ENCODE measurements at places on chromosomes 11 and 22.

GRCh38 chr11:6587360-6587953 is 16.0 kb downstream of the RRP8 start:
- DNase-seq, result no peak

DNA sequence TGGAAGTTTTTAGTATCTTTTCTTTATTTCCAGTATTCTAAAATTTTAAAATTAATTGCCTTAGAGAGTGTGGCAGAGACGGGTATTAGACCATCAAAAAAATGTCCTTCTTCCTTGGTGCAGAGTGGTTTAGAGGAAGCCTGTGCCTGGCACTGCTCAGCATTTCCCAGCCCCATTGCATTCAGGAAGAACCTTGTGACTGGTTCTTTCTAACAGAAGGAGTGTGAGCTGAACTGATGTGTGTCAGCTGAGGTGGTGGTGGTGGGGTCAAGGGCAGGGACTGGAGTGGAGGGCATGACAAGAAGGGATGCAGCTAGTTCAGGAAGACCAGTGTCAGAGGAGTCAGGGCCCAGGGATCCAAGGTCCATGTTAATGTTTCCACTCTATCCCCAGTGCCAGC is 58.7 kb upstream of the FDX1 start:
- no peak for DNase-seq

GRCh38 chr22:38638728-38639127 is 17.5 kb downstream of the FAM227A start:
- no peak for DNase-seq

DNA sequence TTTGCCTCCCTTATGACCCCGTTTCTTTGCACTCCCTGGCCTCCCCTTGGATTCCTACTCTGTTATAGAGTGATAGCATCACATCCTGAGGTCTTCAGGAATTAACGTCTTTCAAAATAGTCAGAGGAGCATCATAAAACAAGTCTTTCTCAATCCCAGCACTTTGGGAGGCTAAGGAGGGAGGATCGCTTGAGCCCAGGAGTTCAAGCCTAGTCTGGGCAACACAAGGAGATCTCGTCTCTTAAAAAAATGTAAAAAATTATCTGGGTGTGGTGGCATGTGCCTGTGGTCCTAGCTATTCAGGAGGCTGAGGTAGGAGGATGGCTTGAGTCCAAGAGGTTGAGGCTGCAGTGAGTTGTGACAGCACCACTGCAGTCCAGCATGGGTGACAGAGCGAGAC is 68.7 kb upstream of the AMPD3 start:
- DNase-seq, result no peak

DNA sequence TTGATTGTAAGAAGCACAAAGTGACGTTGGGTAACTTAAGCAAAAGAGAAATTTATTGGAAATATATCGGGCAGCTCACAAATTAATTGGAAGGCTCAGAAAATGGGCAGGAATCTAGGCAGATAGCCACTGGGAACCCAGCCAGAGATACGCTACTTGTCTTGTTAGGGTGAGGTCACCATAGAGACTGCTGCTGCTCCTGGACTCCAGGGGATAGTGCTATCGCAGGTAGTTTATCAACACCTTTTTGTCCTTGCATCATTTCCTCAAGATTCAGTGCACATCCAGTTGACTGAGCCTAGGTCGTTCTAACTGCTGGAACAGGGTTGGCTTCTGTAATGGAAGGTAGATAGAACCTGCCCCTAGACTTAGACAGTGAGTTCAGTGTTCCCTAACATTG is 19.6 kb downstream of the AMOTL1 start:
- DNase-seq, result no peak

- no peak for DNase-seq
Observed at GRCh38 chr11:103862094-103862801, 174.2 kb upstream of the DDI1 start.

- peak; percentile 68 for DNase-seq
Observed at GRCh38 chr22:38202437-38203089, 769 bp downstream of the MAFF start.

DNA sequence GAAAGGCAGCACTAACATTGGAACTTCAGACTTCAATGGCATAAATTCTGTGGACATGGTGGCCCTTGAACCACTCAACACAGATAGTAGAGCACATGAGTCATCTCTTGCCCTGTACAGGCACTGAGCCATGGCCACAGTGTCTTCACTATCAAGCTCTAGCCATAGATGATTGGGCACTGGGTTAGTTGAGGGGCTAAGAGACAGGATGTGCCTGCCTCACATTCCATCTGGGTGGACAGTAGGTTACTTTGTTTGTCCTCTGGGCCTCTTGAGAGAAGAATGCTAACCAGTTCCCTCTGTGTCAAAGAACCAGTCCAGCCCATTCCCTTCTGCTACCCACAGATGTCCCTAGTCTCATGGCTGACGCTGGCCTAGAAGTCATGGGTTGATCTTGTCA is 39.8 kb downstream of the OR6Q1 start:
- DNase-seq, result no peak

DNA sequence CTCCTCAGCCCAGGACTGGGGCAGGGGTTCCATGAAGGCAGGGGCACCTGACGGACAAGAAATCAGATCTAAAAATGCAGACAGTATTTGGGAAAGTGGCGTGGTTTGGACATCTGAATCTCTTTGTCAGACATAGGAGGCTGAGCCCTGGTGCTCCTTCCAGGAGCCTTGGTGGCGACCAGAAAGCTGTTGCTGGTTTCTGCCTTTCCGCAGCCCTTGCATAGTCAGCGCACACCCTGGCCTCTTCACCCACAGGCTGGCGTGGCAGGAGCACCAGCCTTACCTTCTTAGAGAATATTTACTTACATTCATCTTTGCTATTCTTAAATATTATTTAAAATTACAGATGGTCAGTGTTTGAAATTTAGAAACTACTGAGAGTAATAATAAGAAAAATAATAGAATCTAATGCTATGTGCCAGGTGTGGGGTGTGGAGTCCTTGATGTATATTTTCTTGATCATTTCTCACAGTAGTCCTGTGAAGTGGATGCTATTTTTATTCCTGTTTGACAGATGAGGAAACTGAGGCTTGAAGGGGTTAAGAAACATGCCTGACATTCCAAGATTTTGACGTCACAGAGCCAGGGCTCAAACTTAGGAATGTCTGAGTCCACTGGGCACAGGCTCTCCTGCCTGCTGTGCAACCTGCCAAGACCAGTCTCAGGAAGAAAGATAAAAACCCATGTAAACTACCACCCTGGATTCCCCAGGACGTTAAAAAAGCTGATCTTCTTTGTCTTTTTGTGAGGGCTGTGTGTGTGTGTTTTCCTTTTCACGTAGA is 51.6 kb downstream of the TBC1D22A start:
- no peak for DNase-seq

- no peak for DNase-seq
Observed at GRCh38 chr11:46300270-46300669, 22.8 kb downstream of the CREB3L1 start.

DNA sequence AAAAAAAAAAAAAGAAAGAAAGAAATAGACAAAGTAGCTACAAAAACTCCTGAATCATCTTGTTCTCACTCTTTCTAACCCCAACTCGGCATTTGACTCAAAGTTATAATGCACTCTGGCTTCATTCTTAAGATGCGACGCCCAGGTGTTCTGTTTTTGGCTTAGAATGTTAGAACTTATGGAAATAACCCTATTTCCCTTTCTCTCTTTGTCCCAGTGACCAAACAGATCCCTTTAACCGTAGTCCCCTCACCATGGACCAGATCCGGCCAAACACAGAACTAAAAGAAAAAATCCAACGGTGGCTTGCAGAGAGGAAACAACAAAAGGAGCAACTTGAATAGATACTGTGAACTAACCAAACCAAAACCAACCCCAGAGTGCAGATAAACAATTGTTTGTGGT is 5.3 kb upstream of the ATP5MG start:
- no peak for DNase-seq

GRCh38 chr11:32172041-32172847 is 81.4 kb downstream of the RCN1 start:
- DNase-seq, result no peak

DNA sequence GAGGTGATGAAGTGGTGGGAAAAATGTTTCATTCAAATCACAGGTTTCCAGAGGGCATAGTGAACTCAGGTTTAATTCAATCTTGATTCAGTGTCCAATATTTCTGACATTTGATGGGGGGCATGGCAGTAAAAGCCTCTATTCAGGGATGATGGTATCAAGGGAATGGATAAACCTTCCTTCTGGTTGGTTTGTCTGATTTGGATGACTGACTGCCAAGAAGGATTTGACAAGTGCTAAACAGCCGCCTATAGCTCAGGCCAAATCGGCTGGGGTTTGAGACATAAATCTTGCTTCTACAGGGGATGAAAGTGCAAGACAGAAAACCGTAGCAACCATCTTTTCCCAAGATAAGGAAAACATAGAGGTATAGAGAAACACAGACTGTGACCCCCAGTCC is 121.8 kb upstream of the C11orf87 start:
- DNase-seq, result no peak

DNA sequence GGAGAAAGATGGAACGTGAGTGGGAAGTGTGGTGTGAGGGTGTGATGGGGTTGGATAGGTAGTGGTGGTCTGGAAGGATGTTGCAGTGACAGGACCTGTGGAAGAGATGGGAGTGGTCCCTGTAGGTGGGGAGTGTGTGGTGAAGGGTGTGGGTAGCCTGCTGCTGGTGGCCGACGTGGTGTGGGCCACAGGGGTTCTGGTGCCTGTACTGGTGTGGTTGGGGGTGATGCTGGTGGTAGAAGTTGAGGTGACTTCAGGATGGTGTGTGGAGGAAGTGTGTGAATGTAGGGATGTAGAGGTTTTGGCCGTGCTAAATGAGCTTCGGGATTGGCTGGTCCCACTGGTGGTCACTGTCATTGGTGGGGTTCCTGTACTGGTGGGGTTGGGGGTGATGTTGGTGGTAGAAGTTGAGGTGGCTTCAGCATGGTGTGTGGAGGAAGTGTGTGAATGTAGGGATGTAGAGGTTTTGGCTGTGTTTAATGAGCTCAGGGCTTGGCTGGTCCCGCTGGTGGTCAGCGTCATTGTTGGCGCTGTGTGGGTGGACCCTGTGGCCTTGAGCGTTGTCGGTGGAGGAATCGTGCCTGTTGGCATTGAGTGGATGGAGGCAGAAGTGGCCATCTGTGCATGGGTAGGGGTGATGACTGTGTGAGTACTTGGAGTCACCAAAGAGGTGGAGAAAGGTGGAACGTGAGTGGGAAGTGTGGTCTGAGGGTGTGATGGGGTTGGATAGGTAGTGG is 19.1 kb downstream of the MUC6 start:
- DNase-seq, result no peak
